Islet precursor cell (in vitro differentiated cells): ENCODE measurements at places on chromosomes 3 and 15.

GRCh38 chr3:186496016-186496415 is 48.2 kb downstream of the CRYGS start:
- no peak for DNase-seq

DNA sequence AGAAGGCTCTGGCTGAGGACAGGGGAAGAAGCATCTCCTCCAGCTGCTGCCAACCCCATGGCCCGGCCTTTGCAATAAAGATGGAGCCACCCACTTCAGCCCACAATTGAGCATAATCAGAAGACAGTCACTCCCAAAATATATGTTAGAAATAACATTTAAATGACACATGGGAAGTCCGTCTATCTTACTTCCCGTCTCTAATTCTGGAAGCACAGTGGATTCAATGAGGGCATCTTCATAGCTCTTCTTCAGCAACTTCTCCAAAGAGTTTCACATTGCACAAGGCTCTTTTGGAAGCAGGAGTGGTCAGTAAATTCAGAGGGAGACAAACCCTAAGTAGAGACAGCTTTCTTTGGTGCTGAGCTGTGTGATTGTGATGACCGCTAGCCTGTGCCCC is 67.0 kb upstream of the SEC61A1 start:
- no peak for DNase-seq

DNA sequence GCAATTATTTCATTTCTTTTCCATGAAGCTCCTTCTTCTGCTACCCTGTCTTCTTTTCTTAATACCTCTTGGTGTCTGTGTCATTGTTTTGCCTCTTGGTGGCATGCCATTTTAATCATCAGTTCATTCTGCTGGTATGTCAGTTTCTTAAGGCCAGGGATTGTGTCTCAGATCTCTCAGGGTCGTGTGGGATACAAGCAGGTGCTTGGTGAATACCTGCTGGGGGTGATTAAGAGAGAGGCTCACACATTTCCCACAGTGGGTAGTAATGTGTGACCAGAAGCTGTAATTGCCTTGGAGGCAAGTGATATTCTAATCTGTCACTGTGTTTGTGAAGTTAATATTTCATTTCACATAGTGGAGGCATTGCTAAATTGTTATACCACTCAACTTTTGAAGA is 361.4 kb upstream of the TRIM42 start:
- DNase-seq = no peak

GRCh38 chr3:151553888-151554287 is 93.0 kb upstream of the IGSF10 start:
- no peak for DNase-seq

GRCh38 chr15:69357773-69358771 is 56.1 kb upstream of the KIF23 start:
- no peak for DNase-seq

DNA sequence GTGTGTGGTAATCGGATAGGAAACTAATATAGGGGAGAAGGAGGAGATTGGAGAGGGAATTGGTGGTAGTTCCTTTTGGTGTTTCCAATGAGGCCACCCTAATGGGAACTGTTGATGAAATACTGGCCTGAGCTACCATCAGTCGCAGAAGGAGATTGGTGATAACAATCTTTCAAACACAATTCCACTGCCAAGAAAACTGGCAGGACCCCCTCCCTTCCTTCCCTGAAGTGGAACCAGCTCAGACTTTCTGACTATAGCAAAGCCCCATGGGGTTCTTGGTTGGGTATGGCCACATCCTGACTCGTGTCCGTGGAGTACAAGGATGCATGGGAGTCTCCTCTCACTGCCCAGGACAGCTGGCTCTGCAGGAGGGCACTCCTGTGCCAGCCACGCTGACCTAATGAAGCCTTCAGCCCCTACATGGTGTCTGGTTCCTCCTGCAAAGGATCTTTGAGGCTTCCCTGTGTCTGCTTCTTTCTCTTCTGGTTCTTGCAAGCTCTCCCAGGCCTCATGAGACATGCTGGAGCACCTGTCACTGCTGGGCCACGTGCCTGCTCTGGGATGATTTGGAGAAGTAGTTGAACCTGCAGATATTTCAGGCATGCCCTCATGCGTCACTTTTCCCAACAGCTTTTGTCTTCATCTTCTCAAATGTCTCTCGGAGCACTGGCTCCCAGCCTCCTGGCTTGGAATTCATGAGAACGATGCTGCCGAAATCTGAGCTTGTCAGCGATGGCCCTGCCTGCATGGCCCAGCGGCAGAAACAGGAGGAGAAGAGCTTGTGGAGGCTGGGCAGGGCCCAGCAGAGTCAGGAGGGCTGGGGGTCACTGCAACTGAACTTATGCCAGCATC is 90.0 kb upstream of the ADPGK start:
- DNase-seq = no peak

- no peak for DNase-seq
These were observed 12.9 kb downstream of the SPINT1 start for GRCh38 chr15:40856746-40857145.

- DNase-seq = peak; percentile 87
These were observed 106.0 kb downstream of the PGPEP1L start for GRCh38 chr15:98901434-98902072.

GRCh38 chr3:177110895-177111294 is 86.4 kb downstream of the TBL1XR1 start:
- no peak for DNase-seq

- no peak for DNase-seq
These were observed 77.0 kb upstream of the IL12A start for GRCh38 chr3:159911664-159912037.

DNA sequence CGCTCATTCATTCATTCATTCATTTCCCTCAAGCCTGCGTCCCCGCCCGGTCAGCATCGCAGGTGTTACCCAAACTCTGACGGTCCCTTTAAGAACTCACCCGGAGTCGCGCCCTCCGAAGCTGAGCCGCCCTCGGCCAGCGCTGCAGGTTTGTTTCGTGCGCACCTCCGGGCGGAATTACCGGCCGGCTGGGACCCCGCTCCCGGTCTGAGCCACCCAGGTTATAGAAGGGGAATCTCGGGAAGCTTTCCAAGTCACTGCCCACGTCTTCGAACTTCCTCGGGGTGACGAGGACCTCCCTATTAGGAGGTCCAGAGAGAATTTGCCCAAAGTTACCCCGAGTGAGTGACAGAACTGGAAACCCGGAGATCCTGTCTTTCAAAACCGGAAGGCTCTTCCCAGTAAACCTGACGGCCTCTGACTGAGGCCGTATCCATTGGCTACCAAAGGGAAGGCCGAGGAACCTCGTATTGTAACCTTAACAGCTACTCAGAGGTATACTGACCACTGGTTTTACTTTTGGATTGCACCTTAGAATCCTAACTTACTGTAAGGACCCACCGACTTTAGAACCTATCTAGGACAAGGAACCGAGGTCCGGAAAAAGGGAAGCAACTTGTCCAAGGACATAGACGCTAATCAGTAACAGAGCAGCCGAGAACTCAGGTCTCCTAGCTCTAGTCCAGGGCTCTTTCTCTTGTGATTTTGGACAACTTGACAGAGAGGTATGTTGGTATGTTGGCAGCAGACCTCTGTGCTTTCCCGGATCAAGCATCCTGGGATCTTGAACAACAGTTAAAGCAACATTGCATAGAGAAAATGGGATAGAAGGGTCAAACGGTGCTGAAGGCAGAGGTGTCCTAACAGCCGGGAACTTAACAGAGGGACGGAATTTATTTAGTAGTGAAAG is 788 bp upstream of the DLG1 start:
- peak; percentile 78 for DNase-seq

- peak; percentile 71 for DNase-seq
These were observed 3.0 kb upstream of the HDGFL3 start for GRCh38 chr15:83210619-83211018.

- DNase-seq = peak; percentile 35
These were observed 69.6 kb downstream of the ATP10A start for GRCh38 chr15:25793354-25794050.

- DNase-seq = no peak
These were observed 276.7 kb downstream of the CNTN4 start for GRCh38 chr3:2375376-2375775.

- no peak for DNase-seq
These were observed 337.2 kb upstream of the DNAJC19 start for GRCh38 chr3:181326637-181327223.

- DNase-seq = no peak
These were observed 354.0 kb downstream of the LRTM1 start for GRCh38 chr3:54573858-54574257.
